Stimulated activated naive CD8-positive, alpha-beta T cell treated with anti-CD3 and anti-CD28 coated beads, Interleukin-15, Interleukin-2, amounts not matched to agents 100 U/mL and 50 U/mL, for 24 hours (primary cell): ENCODE measurements at places on chromosomes 13 and 19.

DNA sequence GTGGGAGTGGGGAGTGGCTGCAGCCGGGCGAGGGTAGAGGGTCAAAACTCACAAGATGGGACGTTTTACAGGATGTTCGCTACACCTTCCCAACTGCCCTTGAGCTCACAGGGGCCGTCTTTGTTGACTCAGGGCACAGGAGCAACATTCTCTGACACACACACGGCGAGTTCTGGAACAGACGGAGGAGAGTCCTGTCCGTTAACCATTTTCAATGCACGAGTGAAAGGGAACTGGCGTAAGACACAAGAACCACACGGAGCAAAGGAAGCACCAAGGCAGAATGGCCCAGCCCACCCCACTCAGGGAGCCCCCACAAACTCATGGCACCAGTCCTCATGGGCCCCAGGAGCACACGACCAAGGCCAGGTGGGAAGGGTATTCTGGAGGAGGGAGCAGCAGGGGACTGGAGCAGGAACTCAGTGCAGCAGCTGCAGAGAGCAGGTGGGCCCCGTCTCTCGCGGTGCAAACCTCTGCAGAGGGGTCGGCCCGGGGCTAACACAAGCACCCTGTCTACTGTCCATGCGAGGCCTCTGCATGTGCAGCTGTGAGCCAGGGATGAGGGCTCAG, 37.9 kb upstream of the ISYNA1 start:
- DNase-seq, result no peak

DNA sequence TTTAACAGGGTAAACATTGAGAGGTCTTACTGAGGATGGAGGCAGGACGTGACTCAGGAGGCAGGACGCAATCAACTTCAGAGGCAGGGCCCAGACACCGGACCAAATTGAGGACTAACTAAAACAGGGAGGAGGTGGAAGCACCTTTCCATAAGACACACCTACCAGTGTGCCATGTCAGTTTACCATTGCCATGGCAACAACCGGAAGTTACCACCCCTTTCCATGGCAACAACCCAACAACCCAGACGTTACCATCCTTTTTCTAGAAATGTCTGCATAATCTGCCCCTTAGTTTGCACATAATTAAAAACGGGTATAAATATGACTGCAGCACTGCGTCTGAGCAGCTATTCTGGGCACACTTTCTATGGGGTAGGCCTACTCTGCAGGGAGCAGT, 53.5 kb upstream of the SOX21 start:
- no peak for DNase-seq

DNA sequence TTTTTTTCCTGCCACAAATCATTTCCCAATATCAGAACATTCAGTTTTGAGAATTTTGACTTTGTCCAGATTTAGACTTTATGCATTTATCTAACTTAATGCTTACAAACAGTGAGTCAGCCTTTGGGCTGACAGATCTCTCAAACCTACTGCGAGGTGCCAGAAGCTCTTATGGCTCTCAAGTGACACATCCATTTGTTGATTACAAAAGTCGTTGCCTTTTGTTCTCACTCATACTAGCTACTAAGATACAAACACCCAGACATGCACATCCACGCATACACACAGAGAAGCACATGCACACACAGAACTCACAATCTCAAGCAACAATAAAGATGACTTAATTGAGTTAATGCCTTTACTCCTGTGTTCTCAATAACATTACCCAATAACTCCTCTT, 1147.5 kb downstream of the DIAPH3 start:
- no peak for DNase-seq

- no peak for DNase-seq
These were observed 1131.1 kb downstream of the SLITRK1 start for GRCh38 chr13:82751206-82751605.

GRCh38 chr19:53883231-53883661, 1.2 kb downstream of the PRKCG start:
- no peak for DNase-seq

- DNase-seq, result no peak
These were observed 37.6 kb downstream of the POLR1D start for GRCh38 chr13:27659145-27659865.

GRCh38 chr13:40657951-40658350, 8.5 kb downstream of the FOXO1 start:
- no peak for DNase-seq

- DNase-seq, result no peak
These were observed 684.4 kb upstream of the PCDH9 start for GRCh38 chr13:67914535-67914934.

GRCh38 chr13:106588367-106588766, 20.4 kb upstream of the ARGLU1 start:
- DNase-seq, result no peak

- no peak for DNase-seq
These were observed 5.3 kb upstream of the CCNP start for GRCh38 chr19:40231544-40232424.

GRCh38 chr19:41804336-41804735, 7.9 kb downstream of the CEACAM3 start:
- DNase-seq, result no peak

- no peak for DNase-seq
These were observed 12.8 kb upstream of the PEAK3 start for GRCh38 chr19:2294687-2295335.

DNA sequence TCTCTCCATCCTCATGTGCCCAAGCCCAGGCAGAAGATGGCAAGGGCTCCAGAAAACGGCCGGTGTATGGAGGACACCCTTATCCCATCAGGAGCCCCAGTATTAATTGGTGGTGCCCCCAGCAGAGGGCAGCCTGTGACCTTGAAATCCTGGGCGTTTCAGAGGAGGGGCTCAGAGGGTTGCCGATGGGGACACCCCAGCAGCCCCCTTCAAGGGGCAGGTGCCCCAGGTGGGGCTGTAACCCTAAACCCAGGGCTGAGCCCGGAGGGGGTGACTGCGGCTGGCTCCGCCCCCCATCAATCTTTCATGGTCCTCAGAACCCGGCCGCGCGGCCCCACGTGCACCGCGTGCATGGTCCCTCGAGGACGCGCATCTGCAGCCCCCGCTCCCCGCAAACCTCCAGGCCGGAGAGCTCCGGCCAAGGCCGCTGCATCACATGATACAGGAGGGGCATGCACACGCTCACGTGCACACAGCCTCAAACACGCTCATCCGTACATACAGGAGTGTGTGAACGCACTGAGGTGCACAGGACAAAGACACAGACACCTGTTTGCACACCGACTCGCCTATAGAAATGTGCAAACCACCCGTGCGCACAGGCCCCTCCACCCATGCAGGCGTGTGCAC, 949 bp downstream of the RAB3A start:
- peak; percentile 46 for DNase-seq

GRCh38 chr13:108769213-108770070, 140.0 kb downstream of the MYO16 start:
- DNase-seq, result no peak

- no peak for DNase-seq
These were observed 414.8 kb downstream of the GPC5 start for GRCh38 chr13:91813253-91813652.

- DNase-seq, result no peak
These were observed 13.8 kb downstream of the DEDD2 start for GRCh38 chr19:42203700-42204099.

GRCh38 chr19:19420570-19421298, 15.3 kb downstream of the GATAD2A start:
- peak; percentile 25 for DNase-seq

GRCh38 chr13:99265821-99266426, 7.7 kb upstream of the GPR18 start:
- no peak for DNase-seq

GRCh38 chr13:99992949-99993351, 11.4 kb downstream of the ZIC2 start:
- DNase-seq, result no peak

DNA sequence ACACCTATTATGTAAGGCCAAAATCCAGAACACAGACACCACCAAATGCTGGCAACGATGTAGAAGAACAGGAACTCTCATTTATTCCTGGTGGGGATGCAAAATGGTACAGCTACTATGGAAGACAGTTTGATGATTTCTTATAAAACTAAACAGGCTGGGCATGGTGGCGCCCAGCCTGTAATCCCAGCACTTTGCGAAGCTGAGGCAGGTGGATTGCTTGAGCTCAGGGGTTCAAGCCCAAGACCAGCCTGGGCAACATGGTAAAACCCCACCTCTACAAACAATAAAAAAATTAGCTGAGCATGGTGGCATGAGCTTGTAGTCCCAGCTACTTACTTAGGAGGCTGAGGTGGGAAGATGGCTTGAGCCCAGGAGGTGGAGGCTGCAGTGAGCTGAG, 98.3 kb downstream of the TUBA3C start:
- no peak for DNase-seq

DNA sequence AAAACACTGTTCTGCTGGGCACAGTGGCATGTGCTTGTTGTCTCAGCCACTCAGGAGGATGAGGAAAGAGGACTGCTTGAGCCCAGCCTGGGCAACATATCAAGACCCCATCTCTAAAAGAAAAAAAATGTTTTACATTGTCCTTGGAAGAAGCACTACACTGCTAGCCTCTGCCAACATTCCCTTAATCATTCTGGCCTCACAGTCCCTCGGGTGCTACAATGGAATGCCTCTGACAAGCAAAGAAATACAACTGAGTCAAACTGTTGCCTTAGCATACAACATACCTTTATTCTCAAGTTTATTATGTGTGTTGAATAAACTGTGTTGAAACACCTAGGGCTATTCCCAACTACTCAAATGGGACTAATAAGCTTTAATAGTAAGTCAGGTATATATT, 56.1 kb downstream of the PSPC1 start:
- no peak for DNase-seq

DNA sequence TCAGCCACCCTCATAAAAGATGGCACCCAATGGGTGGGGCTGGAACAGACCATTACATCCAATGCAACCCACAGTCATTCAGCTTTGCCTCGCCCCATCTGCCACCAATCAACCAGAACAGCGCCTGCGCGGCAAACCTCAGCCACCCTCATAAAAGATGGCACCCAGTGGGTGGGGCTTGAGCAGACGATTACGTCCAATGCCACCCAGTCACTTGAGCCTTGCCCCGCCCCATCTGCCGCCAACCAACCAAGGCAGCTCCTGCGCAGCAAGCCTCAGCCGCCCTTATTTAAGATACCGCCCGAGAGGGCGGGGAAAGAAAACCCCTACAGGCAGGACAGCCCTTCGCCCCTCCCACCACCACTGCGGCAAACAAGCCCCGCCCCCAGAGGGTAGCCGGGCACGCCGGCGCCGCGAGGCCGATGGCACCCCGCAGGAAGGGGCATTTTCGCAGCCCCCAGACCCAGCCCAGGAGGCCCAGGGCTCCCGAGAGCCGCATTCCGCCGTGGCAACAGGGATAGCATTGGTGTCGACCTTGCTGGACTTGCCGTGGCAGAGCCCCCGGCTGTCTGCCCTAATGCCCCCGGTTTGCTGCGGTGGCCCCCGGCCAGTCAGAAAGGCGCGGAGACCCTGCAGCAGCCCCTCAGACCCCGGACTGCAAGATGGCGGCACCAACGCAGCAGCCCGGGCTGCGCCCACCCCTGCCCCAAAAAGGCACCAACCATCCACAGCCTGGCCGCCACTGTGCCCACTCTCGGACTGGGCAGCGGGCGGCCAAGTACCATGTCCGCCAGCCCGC, 675 bp downstream of the PEG3 start:
- no peak for DNase-seq

DNA sequence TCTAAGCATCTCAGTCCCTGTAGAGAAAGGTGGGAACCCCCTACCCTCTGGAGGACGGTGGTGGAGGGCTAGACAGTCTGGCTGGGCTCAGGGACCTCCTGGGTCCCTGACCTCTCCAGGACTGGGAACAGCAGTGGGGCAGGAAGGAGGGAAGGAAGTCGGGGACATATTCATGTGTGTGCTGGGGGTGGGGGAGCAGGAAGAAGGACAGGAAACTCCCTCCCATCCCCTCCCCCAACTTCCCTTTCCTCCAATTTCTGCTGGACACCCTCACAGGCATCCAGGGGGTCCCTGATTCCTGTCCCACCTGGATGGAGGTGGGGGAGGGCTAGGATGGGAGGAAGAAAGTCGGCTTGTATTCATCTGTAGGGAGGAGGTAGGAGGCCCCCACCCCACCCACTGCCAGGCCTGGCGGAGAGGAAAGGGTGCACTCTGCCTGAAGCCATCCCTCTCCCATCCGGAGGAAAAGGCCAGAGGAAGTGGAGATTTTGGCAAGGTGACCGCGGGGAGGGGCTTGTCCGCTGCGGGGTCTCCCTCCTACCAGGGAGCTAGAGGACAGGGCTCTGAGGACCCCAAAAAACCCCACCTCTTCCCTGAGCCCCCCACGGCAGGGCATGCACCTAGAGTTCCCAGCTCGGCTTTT, 2.3 kb downstream of the NOVA2 start:
- no peak for DNase-seq

DNA sequence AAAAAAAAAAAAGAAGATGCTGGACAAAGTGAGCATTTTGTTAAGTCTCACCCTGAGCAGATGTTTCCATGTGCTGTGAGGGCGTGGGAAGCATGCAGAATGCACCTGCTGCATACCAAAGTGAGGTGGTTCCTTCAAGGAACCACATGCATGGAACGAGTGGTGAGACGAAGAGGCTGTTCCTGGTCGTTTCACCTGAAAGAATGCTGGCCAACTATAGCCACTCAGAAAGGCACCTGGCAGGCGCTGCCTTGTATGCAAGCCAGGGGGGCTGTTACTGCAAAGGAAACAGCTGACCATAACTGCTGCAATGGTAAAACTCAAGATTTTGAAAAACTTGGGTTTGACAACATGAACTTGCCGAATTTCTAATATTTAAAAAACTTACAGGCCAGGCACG, 14.7 kb downstream of the MIER2 start:
- no peak for DNase-seq

DNA sequence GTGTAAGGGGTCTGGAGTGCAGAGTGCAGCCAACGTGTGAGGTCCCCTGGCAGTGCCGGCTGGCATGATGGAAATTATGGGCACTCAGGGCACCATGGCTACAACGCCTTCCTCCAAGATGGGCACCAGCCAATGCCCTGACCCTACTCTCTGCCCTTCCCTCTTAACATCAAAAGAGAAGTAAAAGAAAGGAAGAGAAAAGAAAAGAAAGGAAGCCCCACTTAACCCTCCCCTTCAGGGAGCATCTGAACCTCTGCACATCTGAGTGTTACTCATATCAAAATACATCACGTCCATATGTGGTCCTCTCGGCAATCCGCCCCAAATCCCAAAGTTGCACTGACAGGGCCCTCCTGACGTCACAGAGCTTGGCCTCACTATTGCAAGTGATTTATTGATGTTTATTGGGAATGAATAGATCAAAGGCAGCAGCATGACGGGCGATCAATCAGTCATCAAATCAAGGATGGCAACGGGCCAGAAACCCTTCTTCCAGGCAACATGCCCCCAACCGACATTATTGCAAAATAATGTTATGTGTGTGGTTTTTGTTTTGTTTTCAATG, 1.3 kb downstream of the TSHZ3 start:
- no peak for DNase-seq

- no peak for DNase-seq
These were observed 8.9 kb downstream of the TSHZ3 start for GRCh38 chr19:31340042-31341025.
